ENCODE measurements at places on chromosomes 5 and 9.

GRCh38 chr9:116901260-116901659 lies 214.2 kb downstream of the TRIM32 start:
- DNase-seq = no peak

- no peak for DNase-seq
Observed at GRCh38 chr5:53482717-53483638, 2.5 kb downstream of the FST start.

GRCh38 chr9:108809269-108809668 lies 46.5 kb downstream of the ACTL7B start:
- no peak for DNase-seq

- DNase-seq = no peak
Observed at GRCh38 chr5:136836093-136836492, 470.7 kb upstream of the TRPC7 start.

DNA sequence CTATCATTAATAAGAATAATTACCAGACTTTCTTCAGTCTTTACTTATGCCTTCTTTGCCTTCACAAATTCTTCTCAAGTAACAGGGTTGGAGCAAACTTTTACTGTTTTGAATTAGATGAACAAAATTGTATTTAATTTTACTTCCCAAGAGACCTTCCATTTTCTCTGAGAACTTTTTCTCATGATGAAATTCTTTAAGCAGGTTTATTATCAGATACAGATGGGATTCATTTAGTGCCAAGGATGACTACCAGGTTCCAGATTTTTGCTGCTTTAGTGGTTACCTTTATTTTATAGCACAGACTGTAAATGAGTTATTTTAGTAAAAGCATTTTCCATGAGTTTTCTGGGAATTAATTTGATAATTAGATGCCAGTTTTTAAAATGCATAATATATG lies 125.1 kb downstream of the GDNF start:
- no peak for DNase-seq

DNA sequence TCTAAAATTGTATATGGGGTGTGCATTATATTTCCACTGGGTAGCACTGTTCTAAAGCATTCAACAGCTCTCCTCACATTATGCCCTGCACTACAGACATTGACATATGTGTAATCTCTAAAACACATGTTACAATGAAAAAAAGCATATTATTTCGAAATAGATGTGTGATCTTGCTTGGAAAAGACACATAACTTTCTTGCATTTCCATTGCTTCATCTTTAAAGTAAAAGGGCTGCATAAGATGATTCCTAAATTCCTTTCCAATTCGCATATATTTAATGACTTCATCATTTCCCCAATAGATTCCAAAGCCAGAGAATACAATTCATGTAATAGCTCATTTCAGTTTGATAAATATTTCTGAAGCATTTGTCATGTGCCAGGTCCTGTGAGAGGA lies 566.9 kb downstream of the PDE4D start:
- no peak for DNase-seq
